ENCODE measurements at places on chromosomes 3 and 15.
A peak's percentile ranks its signal among the peaks of the same experiment; 100 is the strongest.

DNA sequence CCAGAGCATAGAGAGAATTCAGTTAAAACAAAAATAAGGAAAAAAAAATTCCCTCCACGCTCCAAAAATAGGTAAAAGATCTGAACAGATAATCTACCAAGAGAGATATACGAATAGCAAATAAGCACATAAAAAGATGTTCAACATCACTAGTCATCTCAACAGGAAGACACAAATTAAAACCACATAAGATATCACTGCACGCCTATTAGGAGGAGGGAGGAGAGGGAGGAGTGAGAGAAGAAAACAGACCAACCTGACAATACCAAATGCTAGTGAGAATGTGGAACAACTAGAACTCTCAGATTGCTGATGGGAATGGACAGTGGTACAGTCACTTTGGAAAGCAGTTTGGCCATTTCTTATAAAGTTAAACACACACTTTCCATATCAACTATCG, 212.5 kb downstream of the FMN1 start:
- DNase-seq: no peak

GRCh38 chr3:49296781-49297411, 19.9 kb upstream of the C3orf62 start:
- no peak for DNase-seq

DNA sequence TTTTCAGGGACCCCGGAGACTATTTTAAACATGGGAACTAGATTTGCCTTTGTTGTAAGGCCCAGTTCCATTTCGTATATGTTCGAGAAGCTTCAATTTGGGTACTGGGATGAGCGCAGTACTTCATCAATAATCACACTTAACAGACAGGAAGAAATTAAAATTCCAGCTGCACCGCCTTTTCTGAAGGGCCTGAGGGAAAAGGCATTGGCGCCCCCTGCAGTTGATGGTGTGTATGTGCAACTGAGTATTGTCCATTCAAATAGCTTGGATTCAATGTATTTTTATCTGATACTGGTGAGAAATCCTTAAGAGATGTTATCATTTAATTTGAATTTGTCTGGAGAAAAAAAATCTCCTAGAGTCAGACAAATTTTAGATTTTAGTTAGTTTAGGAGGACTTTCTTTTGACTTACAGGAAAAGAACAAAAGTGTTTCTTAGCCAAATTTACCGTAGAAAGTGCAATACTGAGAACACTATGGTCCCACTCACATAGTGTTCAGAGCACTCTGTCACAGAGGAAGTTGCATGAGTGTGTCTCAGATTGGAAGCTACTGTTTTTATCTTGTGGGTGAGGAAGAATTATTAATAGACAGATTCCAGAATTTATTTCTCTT, 5.4 kb upstream of the ALDH1A2 start:
- DNase-seq: peak; percentile 35

DNA sequence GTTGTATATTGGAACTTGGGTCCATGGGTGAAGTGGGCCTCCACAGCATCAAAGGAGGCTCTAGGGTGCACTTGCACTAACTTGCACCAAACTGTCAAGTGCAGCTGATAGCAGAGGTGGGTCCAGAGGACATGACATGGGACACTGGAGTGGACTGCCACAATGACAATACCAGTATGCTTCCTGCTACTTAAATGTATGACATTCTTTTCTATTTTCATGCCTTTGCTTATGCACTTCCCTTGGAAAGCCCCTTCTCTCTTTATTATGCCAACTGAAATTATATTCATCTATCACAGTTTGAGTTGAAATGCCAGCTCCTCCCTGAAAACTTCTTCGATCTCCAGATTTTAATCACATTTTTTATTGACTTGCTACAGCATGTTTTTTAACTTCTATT, 101.8 kb downstream of the CFAP20DC start:
- no peak for DNase-seq

DNA sequence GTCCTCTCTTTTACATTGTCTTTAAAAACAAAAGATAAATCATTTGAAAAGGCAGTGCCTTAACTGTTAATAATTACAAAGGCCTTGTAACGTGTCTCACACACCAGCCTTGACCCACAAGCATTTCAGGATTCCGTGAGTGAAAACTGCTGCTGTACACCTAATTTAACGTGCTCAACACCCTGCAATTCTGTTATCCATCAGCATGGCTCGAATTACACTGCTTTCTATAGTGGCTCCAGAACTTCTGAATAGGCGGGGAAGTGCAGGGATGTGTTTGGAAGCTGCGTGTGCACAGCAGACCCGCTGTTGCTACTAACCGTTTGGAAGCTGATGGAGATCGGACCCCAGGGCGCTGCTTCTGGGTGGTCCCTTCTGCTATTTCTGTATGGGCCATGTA, 9.9 kb upstream of the ETFA start:
- no peak for DNase-seq

All from SW480 (cell line).